ENCODE measurements at places on chromosomes 12 and 14. TPM values are rescaled to one million over a fixed set of nuclear protein-coding genes. Genes with fewer than 3 reads are reported as not detected.

Gene PRH2
- total RNA-seq, result not detected

Gene RPS26
- total RNA-seq, result 30.0 TPM

Gene AMIGO2
- total RNA-seq, result 10.8 TPM

Gene SMCO2
- total RNA-seq, result 0.40 TPM

Gene ATXN7L3B
- total RNA-seq, result 23.7 TPM

Gene GPRC5A
- total RNA-seq, result 56.1 TPM

All from smooth muscle cell of the pulmonary artery (primary cell).